Neural crest cell (in vitro differentiated cells): ENCODE measurements at places on chromosomes 3 and 15.

GRCh38 chr15:69253156-69253555 is 45.6 kb upstream of the PAQR5 start:
- no peak for DNase-seq

GRCh38 chr15:36506733-36507356 is 72.6 kb upstream of the CDIN1 start:
- no peak for DNase-seq

- DNase-seq = no peak
These were observed 19.7 kb downstream of the ALPK3 start for GRCh38 chr15:84836844-84837243.

GRCh38 chr15:78536134-78536533 is 4.1 kb upstream of the PSMA4 start:
- DNase-seq = no peak

DNA sequence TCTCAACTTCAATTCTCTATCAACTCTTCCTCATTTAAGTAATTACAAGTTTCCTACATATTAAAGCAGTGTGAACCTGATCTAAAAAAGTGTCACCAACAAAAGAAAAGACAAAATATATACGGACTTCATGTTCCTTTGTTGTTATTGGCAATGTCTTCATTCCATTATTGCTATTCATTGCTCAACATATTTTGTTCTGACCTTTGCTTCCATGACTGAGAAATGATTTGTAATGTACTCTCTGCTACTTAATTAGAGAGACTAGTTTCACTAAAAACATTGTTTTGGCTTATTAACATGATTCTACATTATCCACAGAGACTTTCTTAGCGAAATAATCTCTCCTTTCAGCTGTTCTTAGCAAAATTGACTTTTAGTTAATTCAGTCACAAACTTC is 657.2 kb upstream of the ROBO1 start:
- no peak for DNase-seq

DNA sequence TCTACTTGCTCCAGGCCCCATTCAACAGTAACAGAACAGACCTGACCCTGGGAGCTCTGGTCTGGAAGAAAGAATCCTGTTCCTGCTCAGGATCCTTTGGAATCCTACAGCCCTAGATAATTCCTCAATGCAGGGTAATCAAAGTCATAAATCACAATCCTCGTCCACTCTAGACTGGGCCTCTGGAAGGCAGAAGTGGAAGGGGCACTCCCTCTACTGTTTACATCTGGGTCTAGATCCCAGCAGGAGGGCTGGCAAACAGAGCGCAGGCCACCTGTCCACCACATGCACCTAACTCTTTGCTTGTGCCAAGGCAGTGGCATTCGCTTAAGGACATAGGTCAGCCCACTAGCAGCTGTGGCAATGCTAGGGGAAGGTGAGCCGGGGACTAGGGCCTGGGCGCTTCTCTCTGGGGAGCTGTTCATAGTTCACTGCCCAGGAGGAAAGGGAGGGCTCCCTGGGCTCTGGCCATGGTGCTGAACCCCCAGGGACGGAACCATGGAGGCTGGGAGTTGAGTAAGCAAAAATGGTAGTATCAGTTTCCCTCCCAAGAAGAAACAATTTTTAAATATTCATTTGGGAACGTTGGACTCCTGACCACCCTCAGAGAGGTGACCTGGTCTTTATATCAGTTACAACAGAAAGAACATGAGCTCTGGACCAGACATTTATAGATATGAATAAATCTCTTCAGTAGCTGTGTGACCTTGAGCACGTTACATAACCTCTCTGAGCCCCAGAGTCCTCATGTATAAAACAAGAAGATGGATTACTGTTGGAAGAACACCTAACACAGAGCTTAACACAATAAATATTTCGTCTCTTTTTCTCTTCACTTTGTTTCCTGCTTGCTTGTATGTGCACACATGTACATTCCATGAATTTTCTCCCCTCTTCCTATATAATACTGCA is 90.2 kb downstream of the NTRK3 start:
- peak; percentile 28 for DNase-seq

- DNase-seq = no peak
These were observed 773.4 kb downstream of the ROBO1 start for GRCh38 chr3:78994174-78995027.

GRCh38 chr3:178277605-178278004 is 258.6 kb upstream of the KCNMB2 start:
- DNase-seq = no peak

DNA sequence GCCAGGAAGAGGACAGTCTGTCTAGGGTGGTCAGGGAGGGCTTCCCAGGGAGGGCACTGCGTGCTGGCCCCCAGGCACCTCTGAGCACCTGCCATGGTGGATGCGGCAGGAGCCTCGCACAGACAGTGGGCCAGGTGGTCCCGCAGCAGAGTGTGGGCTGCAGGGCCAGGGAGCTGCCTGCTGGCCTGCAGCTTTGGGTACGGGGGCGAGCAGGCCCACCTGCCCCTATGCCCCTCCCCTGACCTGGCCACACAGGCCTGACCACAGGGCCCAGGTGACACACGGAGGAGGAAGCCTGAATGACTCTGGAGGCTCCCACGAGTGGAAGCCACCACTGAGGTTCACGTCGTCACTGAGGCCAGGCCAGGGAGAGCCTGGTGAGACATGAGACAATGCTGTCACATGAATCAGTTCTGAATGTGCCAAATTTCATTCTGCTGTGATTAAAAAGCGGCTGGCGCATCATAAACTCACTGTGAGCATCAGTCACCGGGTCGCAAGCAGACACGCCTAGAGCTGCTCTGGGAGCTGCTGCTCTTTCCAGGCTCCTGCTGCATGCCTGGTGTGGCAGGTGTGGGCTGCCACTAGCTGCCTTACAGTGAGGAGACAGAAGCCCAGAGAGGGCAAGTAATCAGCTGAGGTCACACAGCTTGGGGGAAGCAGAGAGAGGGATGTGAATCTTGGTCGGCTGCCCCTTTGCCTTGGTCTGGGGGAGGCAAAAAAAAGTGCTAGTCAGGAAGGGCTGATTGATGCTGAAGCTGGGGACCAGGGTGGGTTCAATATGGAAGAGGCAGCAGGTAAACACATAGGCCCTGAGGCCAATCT is 39.5 kb upstream of the IQSEC1 start:
- no peak for DNase-seq

DNA sequence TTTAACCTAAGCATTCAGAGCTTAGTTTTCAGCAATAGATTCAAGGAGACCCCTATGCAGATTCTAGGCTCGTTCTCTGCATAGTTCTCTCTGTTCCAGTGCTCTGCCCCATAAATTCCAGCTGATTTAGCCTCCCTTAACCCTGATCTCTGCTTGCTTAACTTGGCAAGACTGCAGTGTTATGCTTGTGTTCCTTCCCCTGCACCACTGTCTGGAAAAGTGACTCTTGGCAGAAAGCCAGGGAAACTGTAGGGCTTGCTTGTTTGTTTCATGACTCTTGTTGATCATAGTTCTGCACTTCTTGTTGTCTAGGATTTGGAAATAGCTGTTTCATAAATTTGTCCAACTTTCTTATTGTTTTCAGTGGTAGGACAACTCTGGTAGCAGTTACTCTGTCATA is 40.1 kb downstream of the ANAPC13 start:
- DNase-seq = no peak

DNA sequence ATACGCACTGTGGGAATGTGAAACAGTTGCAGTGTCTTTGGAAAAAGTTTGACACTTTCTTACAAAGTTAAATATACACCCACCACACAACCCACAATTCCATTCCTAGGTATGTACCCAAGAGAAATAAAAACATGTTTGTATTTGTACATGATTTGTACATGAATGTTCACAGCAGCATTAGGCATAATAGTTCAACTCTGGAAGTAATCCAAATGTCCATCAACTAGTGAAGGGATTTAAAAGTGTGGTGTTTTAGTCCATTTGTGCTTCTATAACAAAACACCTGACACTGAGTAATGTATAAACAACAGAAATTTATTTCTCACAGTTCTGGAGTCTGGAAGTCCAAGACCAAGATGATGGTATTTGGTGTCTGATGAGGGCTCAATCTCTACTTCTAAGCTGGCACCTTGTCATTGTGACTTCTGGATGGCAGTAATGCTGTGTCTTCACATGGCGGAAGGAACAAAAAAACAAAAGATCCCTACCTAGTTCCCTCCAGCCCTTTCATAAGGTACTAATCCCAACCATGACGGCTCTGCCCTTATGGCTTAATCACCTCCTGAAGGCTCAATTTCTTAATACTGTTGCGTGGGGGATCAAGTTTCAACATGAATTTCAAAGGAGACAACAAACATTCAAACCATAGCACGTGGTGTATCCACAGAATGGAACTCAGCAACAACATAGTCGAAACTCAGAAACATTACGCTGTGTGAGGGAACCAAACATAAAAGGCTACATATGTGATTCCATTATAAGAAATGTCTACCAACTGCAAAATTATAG is 120.5 kb downstream of the AQP9 start:
- DNase-seq = no peak
